Activated CD4-positive, alpha-beta T cell treated with anti-CD3 and anti-CD28 coated beads, Interleukin-10, Interleukin-2, amounts not matched to agents 100 ng/mL and 50 ng/mL, durations not matched to agents 16 hours and 8 hours (primary cell): ENCODE measurements at places on chromosomes 5 and 9.

GRCh38 chr5:141843156-141843927, 34.9 kb downstream of the PCDH1 start:
- DNase-seq: no peak

- DNase-seq: no peak
Measured at GRCh38 chr5:105868038-105868780, 1802.5 kb downstream of the EFNA5 start.

GRCh38 chr5:158922816-158923215, 176.9 kb downstream of the EBF1 start:
- no peak for DNase-seq

DNA sequence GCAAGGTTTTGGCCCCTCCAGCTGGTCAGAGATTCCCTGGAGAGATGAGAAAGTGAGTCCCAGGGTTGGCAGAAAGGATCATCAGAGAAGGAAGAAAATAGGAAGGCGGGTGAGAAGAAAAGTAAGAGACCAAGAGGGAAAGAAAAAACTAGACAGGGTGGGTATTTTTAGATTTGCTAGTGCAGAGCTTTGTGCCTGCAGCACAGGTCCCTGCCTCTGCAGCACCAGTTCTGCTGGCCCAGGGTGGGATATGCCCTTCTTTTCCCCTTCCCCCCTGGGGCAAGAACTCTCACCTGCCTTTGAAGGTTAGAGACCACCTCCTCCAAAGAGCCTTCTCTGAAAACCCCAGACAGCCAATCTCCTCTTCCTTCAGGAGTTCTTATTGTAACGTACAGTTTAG, 90.3 kb upstream of the EGFLAM start:
- DNase-seq: no peak
